ENCODE measurements at places on chromosomes 6 and 20. TPM values are rescaled to one million over a fixed set of nuclear protein-coding genes. Genes with fewer than 3 reads are reported as not detected.

OR12D3 gene
- not detected for polyA plus RNA-seq

DEFB132 gene
- not detected for polyA plus RNA-seq

AGER gene
- polyA plus RNA-seq = 7.5 TPM

PRL gene
- not detected for polyA plus RNA-seq

SLC17A1 gene
- not detected for polyA plus RNA-seq

SOX12 gene
- 9.6 TPM for polyA plus RNA-seq

CLDN20 gene
- not detected for polyA plus RNA-seq

TMEM239 gene
- not detected for polyA plus RNA-seq

PROCR gene
- polyA plus RNA-seq = 0.30 TPM

DDR1 gene
- polyA plus RNA-seq = 196 TPM

PNLDC1 gene
- not detected for polyA plus RNA-seq

ZNF165 gene
- polyA plus RNA-seq = 1.6 TPM

PRSS16 gene
- polyA plus RNA-seq = not detected

RCAN2 gene
- polyA plus RNA-seq = 38.9 TPM

All from neural cell (in vitro differentiated cells).